ENCODE measurements at places on chromosomes 12 and 14.

DNA sequence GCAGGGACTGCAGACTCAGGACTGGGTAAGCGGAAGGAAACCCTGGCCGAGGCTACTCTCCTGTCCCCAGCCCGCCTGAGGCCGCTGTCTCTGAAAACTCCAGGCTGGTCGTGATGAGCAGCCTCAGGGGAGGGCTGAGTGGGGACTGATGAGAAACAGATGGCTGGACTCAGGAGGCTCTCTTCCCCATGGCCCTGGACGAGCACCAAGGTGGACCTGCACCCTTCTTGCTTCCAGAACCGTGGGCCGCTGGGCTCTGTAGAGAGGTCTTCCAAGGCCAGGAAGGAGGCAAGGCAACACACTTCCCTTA, 1.1 kb downstream of the TEX22 start:
- DNase-seq, result no peak

GRCh38 chr14:105315211-105315721, 718 bp downstream of the PACS2 start:
- no peak for DNase-seq

- no peak for DNase-seq
Measured at GRCh38 chr12:127487031-127487430, 779.9 kb upstream of the TMEM132C start.

GRCh38 chr12:28032811-28033537, 60.4 kb upstream of the PTHLH start:
- no peak for DNase-seq

GRCh38 chr14:22848351-22849164, 12.2 kb downstream of the MMP14 start:
- DNase-seq, result peak; percentile 93

GRCh38 chr12:85191-85666, 18.7 kb downstream of the IQSEC3 start:
- no peak for DNase-seq

- no peak for DNase-seq
Measured at GRCh38 chr14:92860049-92860840, 62.7 kb upstream of the CHGA start.

- no peak for DNase-seq
Measured at GRCh38 chr14:51394384-51394783, 154.3 kb downstream of the TMX1 start.

DNA sequence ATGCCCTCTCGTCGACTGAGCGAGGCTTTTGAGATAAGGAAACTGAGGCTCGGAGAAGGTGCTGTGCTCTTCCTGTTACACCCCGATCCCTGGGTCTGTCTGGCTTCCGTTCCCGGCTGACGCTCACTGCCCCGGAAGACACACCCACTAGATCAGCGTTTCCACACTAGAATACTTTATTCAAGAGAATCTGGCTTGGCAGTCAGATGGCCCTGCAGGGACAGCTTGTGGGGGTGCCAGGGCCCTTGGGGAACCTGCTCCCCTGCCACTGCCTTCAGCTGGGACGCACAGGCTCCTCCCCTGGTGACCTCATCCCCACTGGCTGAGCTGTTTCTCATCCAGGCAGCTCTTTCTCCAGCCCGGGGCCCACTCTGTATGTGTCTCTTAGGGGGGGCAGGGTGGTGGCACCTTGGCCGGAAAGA, 13.7 kb downstream of the PGF start:
- no peak for DNase-seq

DNA sequence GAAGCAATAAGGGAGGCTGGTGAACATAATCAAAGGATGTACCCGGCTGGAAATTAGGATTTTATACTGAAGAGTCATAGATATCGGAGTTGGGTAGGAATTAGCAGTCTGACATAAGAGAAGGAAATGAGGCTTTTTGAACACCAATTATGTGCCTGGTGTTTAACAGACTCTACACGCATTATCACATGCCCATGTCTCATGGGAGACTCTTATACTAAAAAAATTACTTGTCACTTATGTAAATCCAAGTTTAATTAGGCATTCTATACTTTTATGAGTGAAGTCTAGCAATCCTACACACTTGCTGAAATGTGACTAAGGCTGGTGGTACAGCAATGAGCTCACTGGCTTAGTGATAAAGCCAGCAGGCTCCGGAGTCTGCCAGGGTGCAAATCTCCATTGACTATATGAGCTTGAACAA, 93.5 kb downstream of the NUAK1 start:
- DNase-seq, result no peak

GRCh38 chr12:130879781-130880389, 8.0 kb downstream of the RAN start:
- DNase-seq, result no peak

- no peak for DNase-seq
Measured at GRCh38 chr14:101074196-101075024, 170.9 kb upstream of the RTL1 start.

DNA sequence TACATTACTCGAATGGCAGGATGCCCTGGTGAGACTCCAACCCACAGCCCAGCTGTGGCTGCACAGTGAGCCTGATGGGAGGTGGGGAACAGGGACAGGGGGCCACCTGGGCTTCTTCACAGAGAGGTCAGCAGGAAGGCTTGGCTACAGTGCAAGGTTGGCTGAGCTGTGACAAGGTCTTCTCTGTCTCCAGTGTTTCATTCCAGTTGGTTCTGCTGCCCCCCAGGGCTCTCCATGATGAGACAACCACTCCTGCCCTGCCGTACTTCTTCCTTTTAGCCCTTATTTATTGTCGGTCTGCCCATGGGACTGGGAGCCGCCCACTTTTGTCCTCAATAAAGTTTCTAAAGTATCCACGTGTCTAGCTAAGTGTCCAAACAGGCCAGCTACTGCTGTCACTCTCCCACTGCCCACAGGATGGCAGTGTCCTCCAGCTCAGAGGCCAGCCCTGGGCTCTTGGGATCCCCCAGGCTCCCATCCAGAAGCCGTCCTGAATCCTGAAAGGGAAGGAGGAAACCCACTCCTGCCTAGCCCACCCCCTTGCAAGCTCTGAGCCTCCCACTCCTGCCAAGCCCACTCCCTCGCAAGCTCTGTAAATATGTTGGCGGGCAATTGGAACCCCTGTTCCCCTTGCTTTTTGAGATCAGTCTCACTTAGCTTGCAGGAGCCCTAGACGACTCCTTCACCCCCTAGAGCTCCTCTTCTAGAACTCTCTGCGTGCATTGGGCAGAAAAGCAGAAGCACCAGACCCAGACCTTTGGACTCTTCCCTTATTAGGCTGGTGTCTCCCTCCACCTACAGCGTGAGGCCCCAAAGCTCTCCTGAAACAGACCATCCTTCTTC, 5.4 kb downstream of the C1QL4 start:
- peak; percentile 51 for DNase-seq

Data from stromal cell of bone marrow (primary cell).